Hematopoietic multipotent progenitor cell treated with erythropoietin and hydrocortisone succinate and interleukin-3 and kit ligand, for 8 days (in vitro differentiated cells): ENCODE measurements at places on chromosomes 2 and 18.

DNA sequence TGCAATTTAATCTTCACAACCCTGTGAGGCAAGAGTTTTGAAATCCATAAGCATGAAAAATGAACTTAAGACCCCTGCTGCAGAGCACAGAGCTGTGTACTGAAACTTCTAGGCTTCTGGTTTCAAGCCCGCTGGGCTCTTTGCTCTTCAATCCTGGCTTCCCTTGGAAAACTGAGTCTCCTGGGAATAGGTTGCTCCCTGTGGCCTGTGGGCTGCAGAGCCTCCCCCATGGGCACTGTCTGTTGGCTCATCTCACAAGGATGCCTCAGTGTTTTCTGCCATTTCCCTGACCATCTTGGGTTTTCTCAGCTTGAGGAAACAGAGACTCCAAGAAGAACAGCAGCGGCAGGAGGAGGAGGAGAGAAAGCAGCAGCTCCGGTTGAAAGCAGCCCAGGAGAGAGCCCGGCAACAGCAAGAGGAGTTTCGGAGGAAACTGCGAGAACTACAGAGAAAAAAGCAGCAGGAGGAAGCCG lies 44.5 kb downstream of the SUMO1 start:
- no peak for DNase-seq

GRCh38 chr2:179562330-179562885 lies 297.8 kb upstream of the SESTD1 start:
- no peak for DNase-seq

- DNase-seq = no peak
Measured at GRCh38 chr2:55229221-55229620, 2.9 kb downstream of the CLHC1 start.

DNA sequence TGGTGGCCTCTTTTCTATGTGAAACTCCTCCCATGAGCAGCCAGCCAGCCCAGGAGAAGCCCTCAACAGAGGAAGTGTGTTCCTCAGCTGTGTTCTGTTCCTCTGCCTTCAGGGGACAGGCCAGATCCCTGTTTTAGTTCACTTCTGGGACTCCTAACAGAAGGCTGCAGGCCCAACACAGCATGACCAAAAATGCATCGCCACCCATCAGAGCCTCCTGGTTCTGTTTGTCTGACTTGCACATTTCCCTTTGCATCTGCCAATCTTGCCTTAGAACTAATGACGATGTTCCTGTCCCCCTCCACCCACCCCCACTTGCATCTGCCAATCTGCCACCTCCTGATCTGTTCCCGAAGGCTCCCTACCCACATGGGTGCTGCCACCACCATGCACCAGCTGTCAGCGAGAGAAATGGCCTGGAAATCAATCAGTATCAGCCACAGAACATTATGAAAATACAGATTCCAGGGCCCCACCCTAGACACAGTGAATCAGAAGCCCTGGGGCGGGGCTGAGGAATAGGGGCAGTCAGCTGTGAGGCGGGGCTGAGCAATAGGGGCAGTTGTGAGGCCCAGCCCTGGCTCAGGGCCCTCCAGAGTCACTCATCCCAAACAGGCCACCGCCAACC lies 51.0 kb downstream of the FAM168B start:
- DNase-seq = peak; percentile 32

GRCh38 chr2:38092196-38092902 lies 16.4 kb upstream of the CYP1B1 start:
- DNase-seq = no peak

GRCh38 chr2:27369471-27370025 lies 590 bp downstream of the EIF2B4 start:
- DNase-seq = peak; percentile 59

DNA sequence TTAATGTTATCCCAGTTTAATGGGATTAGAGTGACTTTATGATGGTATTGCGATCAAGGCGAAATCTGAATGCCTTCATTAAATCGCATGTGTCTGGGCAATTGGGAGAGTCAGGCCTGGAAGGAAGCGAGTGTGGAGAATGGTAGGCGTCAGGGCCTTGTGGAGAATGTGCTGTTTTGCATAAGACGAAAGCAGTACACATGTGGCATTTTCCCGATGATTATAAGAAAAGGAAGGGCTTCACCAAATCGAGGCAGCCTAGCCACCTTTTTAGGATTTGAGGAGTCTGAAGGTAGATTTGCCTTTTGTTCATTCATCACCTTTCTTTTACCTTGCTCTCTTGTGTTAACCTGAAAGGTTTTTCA lies 1.0 kb downstream of the ZNF532 start:
- no peak for DNase-seq
